ENCODE measurements at places on chromosomes 7 and 10.

- DNase-seq: no peak
Measured at GRCh38 chr7:44565795-44566559, 7.7 kb downstream of the DDX56 start.

- no peak for DNase-seq
Measured at GRCh38 chr10:98384531-98385133, 30.4 kb downstream of the PYROXD2 start.

DNA sequence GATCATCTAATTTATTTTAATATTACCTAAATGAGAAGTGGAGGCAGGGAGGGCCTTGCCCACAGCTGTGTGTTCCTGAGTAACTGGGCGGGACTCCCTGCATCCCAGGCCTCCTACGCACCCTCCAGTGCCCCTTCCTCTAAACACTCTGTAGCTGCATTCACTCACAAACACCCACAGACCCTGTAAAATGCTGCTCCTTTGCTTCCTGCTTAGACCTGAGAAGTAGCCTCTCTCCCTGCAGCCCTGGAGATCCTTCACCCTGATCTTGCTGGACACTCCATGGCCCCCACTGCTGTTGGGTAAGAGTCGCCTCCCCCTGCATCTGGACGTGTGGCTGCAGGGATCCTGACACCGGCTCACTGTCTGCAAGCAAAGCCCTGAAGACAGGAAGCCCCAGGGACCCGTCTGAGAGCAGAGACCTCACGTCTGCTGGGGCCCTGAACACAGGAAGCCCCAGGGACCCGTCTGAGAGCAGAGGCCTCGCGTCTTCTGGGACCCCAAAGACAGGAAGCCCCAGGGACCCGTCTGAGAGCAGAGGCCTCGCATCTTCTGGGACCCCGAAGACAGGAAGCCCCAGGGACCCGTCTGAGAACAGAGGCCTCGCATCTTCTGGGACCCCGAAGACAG lies 589.8 kb downstream of the DNAJB6 start:
- no peak for DNase-seq

DNA sequence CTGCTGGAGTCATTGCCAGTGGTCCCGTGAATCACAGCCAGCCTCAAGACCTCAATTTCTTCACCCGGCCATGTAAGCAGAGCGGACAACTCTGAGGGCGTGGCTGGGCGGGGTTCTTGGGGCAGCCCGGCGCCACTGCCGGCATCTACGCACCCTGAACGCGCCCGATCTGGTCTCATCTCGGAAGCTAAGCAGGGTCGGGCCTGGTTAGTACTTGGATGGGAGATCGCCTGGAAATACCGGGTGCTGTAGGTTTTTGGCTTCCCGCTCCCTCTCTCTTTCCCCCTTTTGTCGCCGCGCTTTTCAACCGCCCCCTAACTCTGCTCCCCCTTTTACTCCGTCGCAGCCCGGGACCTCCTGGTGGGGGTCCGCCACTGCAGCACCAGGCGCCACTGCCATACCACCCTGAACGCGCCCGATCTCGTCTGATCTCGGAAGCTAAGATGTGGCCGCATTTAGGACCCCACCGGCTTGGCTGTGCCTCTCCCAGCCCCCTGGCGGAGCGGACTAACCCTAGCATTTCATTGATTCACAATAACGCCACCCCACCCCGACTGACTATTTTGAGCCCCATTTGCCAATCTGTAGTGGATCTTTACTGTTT lies 25.3 kb downstream of the GARIN1A start:
- no peak for DNase-seq

DNA sequence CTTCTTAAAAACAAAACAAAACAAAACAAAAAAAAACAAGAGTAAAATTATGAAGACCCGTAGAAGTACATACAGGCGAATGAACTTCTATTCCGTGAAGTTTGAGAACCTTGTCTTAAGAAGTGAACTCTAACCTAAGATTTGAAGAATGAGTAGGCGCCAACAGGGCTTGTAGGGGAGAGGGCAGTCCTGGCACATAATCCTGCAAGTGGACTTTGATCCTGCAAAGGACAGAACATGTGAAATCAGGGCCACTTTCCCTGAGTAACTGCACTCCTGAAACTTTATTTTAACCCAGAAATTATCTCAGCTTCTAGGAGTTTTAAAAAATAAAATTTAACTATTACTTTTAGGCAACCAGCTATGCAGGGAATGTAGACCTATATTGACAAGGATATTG lies 62.0 kb downstream of the GNAT3 start:
- DNase-seq: no peak

- no peak for DNase-seq
Measured at GRCh38 chr7:105674200-105674920, 93.1 kb upstream of the EFCAB10 start.

Data from NCI-H1417 treated with DMSO at 0.1 percent for 48 hours (cell line).